Hypothalamus (tissue), 51 donors: ENCODE measurements at places on chromosomes 1 and 21.

DNA sequence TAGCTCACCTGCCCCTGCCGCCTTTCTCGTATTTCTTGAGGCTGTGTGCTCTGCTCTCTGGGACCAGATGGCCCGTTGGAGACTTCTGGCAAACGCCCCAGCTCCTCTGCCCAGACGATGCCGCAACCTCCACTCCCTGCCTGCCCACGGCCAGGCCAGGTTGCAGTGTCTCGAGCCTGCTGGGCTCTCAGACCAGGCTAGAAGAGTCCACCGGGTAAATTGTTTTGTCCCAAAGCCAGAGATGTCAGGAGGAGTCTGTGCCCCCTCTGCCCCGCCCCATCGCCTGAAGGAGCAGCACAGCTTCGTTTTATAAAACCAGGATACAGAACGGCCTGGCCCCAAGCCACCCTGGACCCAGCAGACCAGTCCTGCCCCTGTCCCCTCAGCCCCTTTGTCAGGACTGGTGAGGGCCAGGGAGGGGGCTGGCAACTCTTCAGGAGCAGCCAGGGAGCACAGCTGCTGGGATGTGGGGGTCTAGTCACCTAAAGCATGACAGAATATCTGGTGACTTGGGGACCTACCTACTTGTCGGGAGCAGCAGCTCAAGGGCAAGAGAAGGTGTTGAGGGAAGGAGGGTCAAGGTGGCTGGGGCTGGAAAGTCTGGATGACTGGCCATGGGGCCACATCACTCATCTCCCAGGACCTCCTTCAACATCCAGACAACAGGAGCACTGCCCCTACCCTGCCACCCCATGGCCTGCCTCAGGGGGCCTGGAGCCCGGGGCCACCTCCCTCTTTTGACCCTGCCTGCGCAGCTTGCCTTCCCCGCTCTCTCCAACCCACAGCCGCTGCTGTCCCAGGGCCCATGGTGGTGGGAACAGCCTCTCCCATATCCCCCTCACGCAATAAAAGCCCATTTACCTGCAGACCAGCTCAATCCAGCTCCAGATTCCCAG is 33.9 kb upstream of the LBR start:
- no peak for DNase-seq

- DNase-seq = no peak
Observed at GRCh38 chr1:114235960-114236359, 82.3 kb upstream of the SYT6 start.

GRCh38 chr1:58095183-58095582 is 451.3 kb downstream of the OMA1 start:
- no peak for DNase-seq

- peak; percentile 65 for DNase-seq
Observed at GRCh38 chr1:59926381-59927123, at the start of gene CYP2J2. TSS of gene CYP2J2 (minus strand) at chr1:59926773. CDS start at chr1:59926746, 27 bp downstream.

- DNase-seq = no peak
Observed at GRCh38 chr1:117208580-117208979, 2.1 kb downstream of the VTCN1 start.

- peak; percentile 99 for DNase-seq
Observed at GRCh38 chr1:9539165-9539828, at the start of gene SLC25A33. TSS of gene SLC25A33 (plus strand) at chr1:9539465. CDS start at chr1:9539692, 227 bp downstream.

- DNase-seq = no peak
Observed at GRCh38 chr1:71668065-71668464, 587.2 kb upstream of the ZRANB2 start.

DNA sequence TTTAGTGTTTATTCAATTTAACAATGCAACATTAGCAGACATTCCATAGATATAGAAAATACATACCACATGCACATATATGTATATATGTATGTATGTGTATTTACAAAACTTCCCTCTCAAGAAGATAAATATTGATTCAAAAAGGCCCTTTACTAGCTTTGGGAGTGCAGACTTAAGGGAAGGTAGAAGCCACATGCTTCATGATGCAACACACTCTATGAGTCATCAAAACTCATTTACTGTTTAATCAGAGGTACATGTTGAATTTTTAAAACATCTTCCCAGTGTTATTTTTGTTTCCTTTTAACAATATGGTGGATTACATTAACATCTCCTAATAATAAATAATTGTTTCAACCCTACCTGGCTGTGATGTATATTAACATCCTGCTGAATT is 61.4 kb upstream of the KIRREL1 start:
- no peak for DNase-seq

GRCh38 chr1:78370356-78370755 is 120.4 kb upstream of the PTGFR start:
- DNase-seq = no peak
